Activated CD4-positive, alpha-beta T cell treated with anti-CD3 and anti-CD28 coated beads for 1 hour (primary cell): ENCODE measurements at places on chromosomes 12 and 14.
A peak's percentile ranks its signal among the peaks of the same experiment; 100 is the strongest.

DNA sequence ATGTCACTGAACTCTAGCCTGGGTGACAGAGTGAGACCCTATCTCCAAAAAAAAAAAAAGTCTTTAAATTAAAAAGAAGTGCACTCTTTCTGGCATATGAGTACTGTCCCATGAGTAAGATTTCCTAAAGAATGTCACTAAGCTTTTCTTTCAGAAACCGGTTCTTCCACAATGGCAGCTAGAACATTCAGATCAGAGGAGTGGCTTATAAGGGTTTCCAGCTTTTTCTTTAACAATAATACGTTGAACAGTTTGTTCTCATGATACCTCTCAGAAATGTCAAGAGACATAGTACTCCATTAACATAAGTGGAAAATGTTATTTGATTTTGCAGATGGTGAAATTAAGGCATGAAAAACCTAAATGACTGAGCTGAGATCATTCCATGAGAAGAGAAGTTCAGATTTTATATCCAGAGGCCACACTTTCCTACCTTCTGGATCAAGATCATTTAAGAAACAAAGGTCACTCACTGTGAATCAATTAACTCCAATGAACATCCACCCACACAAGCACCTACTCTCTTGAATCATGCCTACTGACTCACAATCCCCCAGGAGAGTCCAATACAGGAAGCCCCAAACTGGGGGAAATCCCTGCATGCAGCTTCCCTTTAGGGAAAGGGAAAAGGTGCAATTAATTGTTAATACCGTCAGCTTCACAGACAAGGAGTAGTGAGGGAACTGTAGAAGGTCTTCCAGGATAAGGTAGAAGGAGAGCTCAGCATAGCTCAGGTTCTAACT is 86.9 kb downstream of the SPTSSA start:
- no peak for DNase-seq

- DNase-seq: no peak
Measured at GRCh38 chr12:106919910-106920544, 35.7 kb upstream of the TMEM263 start.

GRCh38 chr12:44873898-44874297 is 2.2 kb downstream of the NELL2 start:
- no peak for DNase-seq

DNA sequence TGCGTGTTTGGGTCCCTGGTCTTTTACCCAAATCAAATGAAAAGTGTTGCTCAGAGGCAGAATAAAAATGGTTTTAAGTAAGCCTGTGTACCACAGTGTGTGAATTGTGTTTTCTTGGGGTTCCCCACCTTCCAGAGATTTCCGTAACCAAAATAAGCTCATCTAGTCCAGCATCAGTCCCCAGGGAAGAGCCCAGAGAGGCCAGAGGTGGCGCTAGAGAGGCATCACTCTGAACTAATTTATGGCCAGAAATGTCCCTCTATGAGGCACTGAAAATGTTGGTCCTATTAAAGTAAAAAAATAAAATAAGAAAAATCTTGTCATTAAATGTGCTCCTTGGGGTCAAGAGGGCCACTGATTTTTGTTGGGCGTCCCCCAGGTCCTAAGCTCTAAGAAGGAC is 24.9 kb upstream of the PRKAB1 start:
- no peak for DNase-seq

- DNase-seq: peak; percentile 41
Measured at GRCh38 chr14:21525962-21526671, at the start of gene SALL2. TSS of gene SALL2 (minus strand) at chr14:21526346. CDS start at chr14:21526127, 219 bp downstream.

DNA sequence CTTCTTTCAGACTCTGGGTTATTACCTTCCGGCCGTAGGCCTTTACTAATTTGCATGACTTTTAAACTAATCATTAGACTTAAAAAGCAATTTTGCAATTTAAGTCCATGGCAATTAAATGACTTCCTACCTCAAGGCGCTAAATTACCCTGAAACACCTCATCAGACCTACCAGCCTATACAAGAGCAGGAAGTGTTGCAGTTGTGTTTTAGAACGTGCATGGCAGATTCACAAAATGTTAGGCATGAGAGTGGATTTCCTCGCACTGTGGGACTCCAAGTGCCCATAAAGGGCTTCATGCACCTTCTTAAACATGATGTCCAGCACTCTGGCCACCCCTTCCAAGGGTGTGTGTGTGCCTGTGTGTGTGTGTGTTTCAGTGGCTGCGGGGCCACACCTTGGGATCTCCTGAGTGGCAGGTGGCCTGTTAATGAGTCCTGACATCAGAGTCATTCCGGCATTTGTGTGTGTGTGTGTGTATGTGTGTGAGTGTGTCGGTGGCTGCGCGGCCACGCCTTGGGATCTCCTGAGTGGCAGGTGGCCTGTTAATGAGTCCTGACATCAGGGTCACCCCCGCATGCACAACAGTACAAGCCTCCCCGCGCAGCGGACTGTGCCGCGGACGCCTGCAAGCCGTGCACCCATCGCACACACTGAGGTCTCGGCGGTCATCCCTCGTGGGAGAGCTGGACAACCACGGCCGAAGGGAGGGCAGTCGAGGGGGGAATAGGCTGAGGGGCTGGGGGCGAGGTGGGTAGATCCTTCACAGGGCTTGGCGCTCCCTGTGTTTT is 900 bp downstream of the C2CD5 start:
- peak; percentile 14 for DNase-seq

GRCh38 chr12:51330186-51330585 is 6.2 kb upstream of the BIN2 start:
- no peak for DNase-seq

DNA sequence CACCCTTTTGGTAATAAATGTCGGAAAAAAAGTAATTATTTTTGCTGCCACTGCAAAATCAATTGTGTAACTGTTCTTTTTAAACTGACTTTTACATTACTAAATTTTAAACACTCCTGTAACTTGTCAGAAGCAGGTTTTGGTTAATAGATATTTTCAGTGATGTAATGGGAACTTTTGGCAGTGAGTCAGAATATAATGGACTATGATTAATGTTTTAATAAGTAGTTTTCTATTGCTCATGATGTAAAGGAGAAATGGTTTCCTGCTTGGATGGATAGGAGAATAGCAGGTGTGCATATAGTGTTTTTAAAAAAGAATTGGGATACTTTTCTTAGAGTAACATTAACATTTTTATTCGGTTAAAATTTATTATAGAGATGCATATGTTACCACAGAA is 58.8 kb downstream of the TRMT5 start:
- no peak for DNase-seq

GRCh38 chr12:14982991-14983390 is 10.1 kb downstream of the PDE6H start:
- DNase-seq: no peak
